Activated effector memory CD4-positive, alpha-beta T cell treated with anti-CD3 and anti-CD28 coated beads, Interleukin-2, amount 50 U/mL, for 16 hours (primary cell): ENCODE measurements at places on chromosomes 7 and 10.

GRCh38 chr10:34549001-34549400, 266.1 kb downstream of the PARD3 start:
- DNase-seq = no peak

DNA sequence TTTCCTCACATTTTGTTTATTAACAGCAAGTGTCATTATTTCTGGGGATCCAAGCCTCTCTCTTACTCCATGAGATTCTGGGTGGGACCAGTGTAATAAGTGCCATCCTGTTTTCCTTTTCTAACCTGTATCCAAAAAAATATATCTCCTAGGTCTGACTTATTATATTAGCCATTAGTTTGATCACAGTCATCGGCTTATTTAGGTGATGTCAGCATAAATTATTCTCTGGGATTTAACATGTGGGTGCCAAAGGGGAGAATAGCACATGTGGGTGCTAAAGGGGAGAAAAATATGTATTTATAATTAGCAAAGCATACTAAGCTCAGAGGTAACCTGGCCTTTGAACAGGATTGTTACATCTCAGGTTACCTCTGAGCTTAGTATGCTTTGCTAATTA, 293.8 kb upstream of the SEMA3D start:
- DNase-seq = no peak

DNA sequence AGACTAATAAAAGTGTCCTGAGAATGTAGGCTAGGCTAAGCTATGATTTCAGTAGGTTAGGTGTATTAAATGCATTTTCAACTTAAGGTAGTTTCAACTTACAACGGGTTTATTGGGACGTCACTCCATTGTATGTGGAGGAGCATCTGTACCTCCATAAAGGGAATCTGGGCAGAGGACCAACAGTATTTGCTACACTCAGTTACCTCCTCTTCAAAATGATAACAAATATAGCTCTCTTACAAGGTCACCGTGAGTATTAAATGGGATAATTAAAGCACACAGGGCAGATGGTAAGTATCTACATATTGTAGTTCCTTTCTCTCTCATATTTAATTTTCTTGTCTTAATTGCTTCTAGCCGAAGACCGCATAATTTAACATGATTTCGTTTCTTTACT, 59.0 kb upstream of the FGL2 start:
- no peak for DNase-seq

DNA sequence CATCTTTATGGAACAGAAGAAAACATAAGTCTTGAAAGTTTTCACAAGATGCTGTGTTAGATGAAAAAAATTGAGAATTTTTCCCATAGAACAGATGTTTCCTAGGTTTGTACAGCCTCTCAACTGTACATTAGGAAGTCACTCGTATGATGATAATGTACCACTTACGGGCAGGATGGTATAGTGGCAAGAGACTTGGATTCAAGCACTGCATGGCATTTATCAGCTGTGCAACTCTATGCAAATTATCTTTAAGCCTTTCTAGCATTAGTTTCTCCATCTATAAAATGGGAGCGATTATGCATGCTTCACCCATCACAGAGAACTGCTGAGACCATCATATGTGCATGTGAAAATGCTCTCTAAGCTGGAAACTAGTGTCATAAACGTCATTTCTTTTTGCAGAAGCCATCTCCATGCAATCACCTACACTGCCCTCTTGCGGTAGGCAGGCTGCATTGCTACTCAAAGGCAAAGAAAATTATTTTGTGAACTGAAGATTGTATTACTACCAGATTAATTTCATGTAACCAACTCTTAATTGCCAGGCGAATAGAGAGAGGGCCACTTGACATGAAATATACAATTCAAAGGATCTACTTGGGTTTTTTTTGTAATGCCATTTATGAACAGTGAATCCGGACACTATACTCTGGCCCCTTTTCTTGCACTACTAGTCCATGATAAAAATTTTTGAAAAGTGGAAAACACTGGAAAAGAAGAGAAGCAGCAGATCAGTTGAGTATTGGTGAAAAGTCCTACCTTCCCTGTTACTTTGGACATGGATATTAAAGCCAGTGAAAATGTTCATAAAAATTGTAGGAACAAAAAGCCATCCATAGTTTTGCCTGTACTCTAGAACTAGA, 102.3 kb downstream of the JAZF1 start:
- peak; percentile 82 for DNase-seq

- no peak for DNase-seq
Observed at GRCh38 chr10:30775779-30776591, 146.4 kb upstream of the LYZL2 start.

DNA sequence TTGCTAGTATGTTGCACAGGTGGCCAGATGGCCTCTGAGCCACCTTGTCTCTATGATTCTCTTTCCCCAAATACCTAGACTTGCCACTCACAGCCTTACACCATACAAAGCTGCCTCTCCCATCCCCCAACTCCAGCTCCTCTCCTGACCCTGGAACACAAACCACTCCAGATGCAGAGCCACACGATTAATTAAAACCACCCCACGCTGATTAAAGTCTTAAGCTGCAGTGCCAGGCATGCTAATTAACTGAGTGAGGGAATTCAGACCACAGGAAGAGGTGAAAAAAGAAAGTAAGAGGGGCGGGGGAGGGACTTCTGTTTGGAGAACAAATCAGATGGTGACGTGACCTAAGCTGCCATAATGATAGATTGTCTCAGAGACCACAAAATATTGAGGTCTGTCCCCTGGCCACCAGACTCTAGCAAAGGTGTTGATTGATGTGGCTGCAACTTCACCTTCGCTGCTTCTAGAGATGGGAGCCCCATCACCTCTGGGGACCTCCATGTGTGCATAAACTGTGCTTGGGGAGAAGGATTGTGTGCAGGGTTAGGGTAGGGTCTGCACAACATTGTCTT, 331.3 kb downstream of the PLXNA4 start:
- no peak for DNase-seq

DNA sequence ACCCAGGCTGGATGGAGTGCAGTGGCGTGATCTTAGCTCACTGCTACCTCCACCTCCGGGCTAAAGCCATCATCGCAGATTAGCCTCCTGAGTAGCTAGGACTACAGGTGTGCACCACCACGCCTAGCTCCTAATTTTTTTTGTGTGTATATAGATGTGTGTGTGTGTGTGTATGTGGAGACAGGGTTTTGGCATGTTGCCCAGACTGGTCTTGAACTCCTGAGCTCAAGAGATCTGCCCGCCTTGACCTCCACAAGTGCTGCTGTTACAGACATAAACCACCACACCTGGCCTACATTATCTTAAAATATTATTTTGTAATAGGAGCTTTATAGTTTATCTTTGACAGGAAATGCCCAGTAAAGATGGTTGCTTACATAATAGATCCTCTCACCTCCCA, 25.0 kb downstream of the FOXP2 start:
- no peak for DNase-seq

DNA sequence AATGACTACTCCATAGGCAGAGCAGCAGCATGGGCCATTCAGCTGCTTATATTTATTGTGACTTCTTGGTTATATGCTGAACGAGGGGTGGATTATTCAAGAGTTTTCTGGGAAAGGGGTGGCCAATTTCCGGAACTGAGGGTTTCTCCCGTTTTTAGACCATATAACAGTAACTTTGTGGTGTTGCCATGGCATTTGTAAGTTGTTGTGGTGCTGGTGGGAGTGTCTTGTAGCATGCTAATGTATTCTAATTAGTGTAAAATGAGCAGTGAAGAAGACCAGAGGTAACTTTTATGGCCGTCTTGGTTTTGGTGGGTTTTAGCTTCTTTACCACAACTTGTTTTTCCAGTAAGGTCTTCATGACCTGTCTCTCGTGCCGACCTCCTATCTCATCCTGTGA, 139.6 kb downstream of the KLF6 start:
- no peak for DNase-seq

- DNase-seq = no peak
Observed at GRCh38 chr10:12018438-12019282, 23.9 kb downstream of the UPF2 start.

DNA sequence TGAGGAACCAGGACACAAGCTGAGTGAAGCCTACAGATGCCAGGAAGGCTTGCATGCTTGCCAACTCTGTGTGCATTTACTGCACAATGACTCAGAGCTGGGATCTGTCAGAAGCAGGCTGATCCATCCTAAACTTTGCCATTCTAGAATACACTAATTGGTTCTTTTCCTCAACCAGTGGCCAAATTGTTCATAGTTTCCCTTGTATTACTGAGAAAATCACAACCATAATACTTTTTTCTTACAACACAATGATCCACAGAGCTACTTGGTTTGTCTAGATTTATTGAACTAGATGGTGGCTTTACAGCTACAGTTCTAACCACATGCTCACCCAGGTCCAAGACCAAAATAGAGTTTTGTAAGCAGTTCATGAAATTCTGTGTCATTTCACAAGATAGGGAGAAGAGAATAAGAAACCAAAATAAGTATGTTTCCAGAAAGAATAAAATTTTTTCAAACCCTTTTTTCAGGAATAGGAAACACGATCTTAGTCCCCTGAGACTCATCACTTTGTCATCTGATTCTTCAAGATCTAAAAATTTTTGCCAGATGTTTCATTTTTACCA, 21.0 kb upstream of the LRRC17 start:
- no peak for DNase-seq

GRCh38 chr7:47827351-47827756, 120.9 kb downstream of the PKD1L1 start:
- no peak for DNase-seq

DNA sequence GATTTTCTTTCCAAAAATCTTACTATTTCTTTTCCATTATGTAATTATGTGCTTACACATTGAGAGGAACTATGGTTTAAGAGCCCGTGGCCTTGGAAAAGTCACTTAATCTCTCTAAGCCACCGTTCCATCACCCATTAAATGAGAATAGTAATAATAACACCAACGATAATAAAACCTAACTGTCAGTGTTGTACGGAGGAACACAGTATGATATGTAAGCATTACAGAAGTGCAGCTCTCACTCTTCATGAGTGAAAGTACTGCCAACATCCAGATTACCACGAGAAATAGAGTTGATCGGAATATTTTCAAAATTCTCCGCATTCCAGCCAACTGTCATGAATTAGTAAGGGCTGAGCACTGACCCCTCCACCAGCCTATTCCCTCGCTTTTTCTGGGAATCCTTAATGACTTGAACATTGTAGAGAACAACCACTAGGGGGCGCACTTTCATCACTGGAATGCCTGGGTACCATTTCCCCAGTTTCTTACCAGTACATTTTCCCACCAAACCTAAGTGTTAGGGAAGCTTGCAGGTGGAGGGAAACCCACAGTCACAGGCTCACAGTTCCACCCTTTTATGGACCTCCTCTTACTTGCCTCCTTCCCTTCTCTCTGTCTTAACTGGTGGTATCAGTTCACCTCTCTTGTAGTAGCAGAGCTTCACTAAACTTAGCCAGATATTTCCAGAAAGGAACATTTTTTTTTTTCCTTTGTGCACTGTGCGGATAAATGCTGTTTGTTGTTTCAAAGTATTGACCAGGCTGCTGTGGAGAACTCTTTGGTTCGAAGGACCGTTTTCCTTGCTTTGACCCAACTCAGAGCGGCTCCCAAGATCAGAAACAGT, 27.8 kb downstream of the NKX2-3 start:
- DNase-seq = peak; percentile 69

GRCh38 chr7:150719436-150719835, 3.0 kb downstream of the GIMAP1 start:
- no peak for DNase-seq

DNA sequence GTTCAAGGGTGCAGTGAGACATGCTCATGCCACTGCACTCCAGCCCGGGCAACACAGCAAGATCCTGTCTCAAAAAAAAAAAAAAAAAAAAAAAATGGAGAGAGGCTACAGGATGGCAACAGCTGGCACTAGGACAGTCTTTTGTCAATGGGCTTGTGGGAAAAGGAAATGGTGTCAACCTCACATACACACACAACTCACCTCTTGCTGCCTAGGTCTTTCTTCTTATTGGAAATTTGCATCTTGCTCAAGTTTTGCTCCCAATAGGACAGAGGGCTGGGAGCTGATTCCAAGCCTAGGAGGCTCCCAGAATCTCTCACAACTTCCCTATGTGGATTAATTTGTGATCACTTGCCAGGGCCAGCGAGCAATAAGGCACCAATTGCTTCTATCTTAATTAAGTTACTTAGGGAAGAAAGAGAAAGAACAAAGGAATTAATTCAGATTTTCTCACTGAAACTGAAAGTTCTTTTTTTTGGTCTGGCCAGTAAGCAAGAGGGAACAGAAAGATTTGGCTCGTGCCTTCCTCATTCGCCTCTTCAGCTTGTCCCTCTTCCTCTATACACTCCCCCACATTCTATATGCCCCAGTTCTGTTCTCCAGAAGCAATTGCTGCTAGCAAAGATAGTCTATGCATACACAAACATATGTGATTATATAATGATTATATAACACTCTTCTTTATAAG, 33.8 kb downstream of the MAP3K8 start:
- no peak for DNase-seq

DNA sequence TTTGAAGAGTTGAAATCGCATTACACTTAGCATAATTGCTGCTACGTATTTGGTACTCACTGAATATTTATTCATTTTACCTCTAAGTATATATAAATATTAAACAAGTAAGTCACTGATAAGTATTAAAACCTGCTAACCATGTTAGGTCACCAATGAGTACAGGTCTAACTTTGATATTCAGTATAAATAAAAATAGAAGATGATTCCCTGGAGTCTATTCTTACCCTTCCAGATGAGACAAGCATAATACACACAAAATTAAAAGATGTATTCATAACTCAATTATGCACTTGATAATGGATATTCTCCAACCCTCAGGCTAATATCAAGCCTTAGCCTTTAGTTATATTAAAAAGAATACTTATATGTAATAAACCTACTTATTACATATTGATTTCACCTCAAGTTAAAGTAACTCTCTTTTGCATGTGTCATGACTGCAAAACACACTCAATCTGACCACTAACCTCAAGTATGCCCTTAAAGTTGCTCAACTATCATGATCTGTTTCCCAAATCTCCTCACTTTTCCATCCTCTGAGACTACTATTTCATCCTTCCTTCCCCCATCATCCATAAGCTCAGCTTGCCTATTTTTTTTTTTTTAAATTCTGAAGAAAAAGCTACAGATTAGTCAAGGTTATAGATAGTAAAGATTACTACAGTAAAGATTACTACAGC, 46.8 kb downstream of the IPMK start:
- DNase-seq = no peak

DNA sequence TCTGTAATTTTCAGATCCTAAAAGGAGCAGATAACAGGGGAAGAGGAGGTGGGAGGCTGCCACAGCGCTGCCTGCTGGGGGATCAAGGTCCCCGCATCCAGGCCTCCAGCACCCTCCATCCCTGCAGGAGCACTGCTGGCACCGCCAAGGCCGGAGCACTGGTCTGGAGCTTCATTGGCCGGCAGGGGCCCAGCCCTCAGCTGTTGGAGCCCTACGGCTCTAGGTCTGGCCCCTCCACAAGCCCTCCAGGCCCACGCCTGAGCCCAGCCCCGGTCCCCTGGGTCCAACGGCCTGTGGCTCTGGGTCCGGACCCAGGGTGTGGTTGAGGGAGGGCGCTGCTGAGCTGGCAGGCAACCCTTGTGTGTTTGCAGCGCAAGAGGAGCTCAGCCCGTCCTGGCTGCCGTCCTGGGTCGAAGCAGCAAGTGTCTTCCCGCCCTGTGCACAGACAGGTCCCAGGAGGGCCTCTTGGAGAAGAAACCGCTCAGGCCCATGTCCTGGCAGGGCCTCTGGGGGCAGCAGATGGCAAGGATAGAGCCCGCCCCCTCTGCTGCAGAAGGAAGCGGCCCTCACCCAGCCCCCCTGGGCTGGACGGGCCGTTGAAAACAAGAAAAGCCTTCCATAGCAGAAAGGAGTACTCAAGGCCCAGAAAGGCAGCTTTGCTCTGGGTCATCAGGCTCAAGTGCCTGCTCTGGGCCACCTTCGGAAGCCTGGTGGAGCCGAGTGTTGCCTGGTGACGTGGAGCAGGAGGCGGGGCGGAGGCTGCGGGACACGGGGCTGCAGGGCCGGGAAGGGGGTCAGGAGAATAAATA, 54.3 kb upstream of the TNRC18 start:
- DNase-seq = no peak

- no peak for DNase-seq
Observed at GRCh38 chr10:122132882-122133565, 138.1 kb upstream of the BTBD16 start.
